ENCODE measurements at places on chromosomes 3 and 15. TPM values are rescaled to one million over a fixed set of nuclear protein-coding genes. Genes with fewer than 3 reads are reported as not detected.

- no peak for DNase-seq
Observed at GRCh38 chr15:86756688-86757087, 677.0 kb downstream of the AGBL1 start.

SEMA3G gene
- total RNA-seq: 0.27 TPM

- DNase-seq: no peak
Observed at GRCh38 chr3:133829310-133829707, 23.7 kb downstream of the SRPRB start.

DNA sequence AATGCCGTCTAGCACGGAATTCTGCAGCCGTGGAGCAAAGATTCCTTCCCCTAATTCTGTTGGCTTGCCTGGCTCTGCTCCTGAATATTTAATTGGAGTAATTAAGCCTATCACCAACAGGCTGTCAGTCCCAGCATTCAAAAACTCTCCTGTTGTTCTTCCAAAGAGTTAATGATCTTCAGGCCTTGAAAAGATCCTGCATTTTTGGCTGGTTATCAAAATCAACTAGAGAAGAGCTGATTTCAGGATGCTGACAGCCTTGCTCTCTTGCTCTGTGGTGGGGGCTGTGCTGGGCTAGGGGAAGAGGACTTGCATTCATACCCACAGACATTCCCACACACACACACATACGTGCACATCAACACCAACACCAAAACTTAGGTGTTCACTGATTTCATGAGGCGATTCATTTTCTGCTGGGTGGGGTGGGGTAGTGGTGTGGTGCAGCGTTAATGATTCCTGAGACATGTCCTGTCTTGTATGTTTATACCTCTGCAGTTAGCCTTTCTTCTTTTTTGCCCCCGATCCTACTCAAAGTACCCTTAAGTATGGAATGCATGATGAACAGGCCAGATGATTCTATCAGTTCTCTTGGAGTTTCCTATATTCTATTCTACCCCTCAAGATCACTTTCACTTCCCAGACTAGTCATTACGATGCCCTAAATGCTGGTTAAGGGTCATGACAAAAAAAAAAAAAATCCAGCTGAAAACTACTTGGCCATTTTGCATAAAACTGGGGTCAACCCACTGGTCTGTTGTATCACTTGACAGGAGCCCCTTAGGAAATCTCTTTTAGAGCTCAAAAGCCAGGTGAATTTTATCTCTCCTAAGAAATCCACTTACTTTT, 42.3 kb downstream of the CPN2 start:
- no peak for DNase-seq

DNA sequence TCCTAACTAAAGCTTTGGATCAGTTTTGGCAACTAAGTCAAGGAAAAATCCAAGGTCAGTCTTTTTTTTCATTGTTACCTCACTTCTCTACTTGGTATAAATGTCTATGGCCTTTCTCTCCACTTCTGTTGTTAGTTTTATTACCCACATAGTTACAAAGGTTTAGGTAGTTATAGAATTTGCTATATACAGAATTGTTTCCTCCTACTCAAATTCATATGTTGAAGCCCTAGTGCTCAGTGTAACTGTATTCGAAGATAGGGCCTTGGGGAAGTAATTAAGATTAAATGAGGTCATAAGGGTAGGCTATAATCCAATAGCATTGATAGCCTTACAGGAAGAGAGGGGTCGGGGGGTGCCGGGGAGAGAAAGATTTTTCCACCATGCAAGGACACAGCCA, 19.7 kb upstream of the STIMATE start:
- DNase-seq: no peak

GRCh38 chr3:103169289-103169688, 734.5 kb downstream of the ZPLD1 start:
- DNase-seq: no peak

FAM107A gene
- total RNA-seq: not detected

GRCh38 chr15:62962101-62962995, 80.2 kb upstream of the TPM1 start:
- DNase-seq: no peak

DNA sequence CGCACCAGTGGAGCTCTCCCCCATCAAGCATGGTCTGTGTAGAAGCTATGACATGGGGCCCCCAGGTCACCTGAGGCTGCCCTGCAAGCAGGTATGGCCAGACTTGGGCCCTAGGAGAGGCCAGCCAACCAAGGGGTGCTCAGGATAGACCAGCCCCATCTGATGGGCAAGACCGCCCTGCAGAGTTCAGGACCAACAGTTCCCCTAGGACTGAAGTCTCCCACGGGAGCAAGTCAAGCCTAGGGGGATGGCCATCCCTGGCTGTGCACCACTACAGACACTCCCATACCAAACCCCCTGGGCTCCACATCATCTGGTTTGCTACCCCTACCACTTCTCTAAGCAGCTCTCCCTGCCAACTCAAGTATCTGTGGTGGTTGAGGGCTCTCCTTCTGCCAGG, 142.2 kb upstream of the MANF start:
- no peak for DNase-seq

DNA sequence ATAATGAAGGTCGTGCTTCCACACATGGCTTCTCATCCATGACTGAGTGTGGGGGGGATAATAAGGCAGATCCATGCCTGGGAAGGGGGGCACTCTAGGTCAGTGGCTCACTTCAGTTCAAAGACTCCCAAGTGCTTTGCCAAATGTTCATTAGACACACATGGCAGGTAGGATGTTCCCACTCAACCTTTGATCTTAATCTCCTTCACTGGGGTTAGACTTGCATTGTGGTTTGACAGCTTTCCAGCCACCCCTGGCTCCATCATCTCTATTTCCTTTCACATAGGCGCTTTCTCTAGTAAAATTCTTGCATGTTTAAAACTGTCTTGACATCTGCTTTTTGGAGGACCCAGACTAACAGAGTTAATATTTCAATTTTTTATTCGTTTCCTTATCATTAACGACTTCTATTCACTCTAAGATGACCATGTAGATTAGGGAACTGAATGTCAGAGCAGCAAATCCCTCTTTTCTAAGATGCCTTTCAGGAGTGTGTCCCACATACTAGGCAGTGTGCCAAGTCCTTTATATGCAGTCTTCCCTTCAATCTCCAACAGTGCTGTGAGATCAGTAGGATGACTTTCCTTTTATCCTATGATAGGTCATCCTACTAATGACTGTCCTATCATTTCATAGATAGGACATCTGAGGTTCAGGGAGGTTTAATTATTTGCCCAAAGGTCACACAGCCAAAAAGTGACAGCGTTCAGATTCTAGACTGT, 57.9 kb downstream of the BTD start:
- no peak for DNase-seq

DNA sequence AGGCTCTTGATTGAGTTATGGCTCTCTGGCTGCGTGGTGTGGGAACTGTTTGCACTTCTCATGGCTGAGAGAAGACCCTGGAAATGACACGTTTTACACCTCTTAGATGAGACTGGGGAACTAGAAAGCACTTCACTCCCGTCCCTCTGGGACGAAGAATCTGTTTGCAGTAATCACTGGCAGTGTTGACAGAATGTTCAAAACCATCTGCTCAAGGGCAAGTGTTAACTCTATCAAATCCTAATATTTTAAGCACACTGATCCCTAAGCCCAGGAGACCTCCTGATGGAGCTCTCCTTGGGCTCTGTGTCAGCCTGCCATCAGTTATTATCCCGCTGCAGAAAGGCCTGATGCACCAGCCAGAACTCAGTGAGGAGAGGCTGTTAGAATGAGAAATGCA, 323.8 kb upstream of the DNAJC19 start:
- no peak for DNase-seq

DNA sequence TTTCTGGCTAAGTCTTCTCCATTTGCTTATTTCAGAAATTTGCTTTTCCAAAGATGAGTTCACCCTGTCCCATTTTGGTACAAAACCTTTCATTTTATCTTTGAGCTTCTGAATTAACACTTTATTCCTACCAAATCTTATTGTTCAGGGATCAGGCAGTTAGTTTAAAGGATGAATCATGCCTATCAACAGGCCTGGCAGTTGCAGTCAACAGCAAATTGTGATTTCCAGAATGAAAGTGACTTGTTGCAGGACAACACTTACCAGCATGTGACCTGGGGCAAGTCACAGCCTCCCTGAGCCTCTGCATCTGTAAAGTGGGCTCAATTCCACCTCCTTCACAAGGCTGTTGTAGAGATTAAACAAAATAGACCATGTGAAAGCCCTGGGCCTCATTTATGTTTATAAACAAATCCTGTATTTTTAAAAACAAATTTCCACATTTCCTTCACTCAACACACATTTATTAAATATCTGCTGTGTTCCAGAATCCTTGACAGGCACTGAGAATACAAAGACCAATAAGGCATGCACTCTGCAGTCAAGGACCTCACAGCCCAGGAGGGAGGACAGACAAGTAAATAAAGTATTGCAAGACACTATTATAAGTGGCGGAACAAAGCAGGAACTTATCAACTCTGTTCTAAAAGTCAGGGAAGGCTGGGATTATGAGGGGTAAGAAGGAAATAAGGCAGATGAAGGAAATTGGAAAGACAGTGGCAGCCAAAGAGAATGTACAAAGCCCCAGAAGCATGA, 359.1 kb upstream of the IL12A start:
- no peak for DNase-seq

DNA sequence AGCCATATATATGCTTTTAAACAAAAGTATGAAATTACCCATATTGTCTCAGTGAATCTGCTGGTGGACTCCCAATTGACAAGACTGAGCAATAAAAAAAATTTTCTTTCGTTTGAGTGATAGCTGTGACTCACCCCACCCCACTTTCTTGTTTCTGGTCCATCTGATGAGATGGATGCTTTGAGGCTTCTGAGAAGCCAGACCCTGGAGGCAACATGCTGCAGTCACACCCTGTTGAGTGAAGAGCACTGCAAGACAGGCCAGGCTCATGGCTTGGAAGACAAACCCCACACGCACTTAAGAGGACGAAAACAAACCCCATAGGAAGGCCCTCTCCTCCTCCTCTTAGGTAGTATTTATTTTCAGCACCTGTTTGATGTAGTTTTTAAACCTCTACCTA, 276.0 kb upstream of the TTC14 start:
- DNase-seq: no peak

- DNase-seq: peak; percentile 49
Observed at GRCh38 chr3:27728195-27729087, 6.3 kb upstream of the EOMES start.

- DNase-seq: no peak
Observed at GRCh38 chr3:81585056-81585455, 176.4 kb downstream of the GBE1 start.

DNA sequence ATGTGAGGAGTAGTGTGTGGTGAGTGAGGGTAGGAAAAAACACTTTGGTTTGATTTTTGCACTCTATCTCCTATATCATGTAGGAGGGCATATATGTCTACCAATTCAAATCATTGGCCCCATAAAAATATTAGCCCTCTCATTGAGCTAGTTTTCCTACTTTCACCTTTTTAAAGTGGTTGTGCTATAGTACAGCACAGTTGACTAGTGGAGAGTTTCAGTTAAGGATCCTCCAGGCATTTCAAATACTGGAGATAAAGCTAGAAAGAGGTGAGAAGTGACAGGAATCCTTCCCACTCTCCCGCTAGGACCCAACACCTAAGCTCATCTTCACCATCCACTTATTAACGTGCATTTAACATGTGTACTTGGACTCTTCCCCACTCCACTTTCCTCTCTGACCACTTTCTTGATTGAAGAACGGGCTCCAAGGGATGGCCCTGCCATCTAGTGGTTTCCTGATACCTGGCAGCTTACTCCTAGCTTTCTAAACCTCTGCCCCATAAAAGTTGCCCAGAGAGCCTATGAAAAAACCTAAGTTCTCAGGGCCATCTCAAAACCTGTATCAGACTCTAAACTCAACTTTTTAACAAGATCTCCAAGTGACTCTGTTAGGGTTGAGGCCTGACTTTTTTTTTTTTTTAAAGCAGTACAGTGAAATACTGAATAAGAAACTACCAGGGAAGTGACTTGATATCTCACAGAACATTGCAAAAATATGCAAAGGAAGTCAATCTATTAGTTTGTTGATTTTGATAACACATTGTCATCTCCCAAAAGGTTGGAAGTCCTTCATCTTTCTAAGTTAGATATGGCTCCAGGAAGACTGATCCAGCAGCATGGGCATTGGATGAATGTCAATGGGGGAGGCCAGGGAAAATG, 17.9 kb downstream of the IL12A start:
- peak; percentile 50 for DNase-seq

TEX55 gene
- not detected for total RNA-seq

MUSTN1 gene
- 5.1 TPM for total RNA-seq

SELENOT gene
- total RNA-seq: 76.7 TPM

DNA sequence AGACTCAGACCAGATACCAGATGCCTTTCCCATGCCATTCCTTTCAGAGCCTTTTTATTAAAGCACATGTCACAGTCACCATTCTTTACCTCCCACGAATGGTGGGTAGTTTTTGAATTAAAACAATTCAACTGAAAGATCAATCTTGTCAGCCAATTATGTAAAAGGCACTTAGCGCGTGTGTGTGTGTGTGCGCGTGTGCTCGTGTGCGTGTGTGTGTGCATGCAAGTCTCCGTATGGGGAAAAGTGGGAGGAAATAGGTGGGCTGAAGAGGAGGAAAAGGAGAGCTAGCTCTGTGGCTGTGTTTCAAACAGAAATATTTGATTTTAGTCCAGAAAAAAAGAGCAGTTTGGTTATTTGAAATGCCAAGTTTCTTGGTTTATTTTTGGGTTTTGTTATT, 177.2 kb downstream of the KCNAB1 start:
- no peak for DNase-seq

AVEN gene
- total RNA-seq: 6.8 TPM

MYRIP gene
- 0.10 TPM for total RNA-seq

DNA sequence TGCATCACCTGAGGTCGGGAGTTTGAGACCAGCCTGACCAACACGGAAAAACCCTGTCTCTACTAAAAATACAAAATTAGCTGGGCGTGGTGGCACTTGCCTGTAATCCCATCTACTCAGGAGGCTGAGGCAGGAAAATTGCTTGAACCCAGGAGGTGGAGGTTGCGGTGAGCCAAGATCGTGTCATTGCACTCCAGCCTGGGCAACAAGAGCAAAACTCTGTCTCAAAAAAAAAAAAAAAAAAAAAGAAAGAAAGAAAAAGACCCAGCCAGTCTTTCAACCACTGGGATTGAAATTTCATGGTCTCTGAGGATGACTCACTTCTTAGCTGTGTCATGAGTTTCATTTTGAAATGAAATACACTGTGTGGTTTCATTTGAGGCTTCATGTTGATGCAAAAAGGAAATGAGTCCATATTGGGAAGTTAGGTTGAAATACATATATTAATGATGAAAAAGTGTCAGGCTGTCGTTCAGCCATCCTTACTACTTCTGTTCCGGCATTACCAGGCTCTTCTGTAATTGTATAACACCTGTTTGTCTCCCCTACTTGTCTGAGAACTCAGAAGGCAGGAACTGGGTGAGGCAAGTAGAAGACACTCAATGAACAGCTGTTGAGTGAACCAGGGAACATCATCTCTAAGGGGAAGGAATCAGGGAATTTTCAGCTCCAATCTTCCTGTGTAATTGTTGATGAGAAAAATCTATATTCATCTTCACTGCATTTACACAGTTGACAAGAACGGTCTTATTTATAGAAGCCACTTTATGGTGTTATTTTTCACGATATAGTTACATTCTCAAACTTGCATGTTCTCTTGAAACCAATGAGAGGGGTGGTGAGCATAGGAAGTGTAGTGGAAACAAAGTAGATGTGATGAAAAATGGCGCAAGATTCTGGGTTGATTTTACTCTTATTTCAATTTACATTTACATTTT, 87.4 kb downstream of the NFKBIZ start:
- DNase-seq: peak; percentile 82

COL6A5 gene
- total RNA-seq: not detected

SLC7A14 gene
- total RNA-seq: not detected

- DNase-seq: no peak
Observed at GRCh38 chr3:109070211-109070610, 47.7 kb downstream of the MORC1 start.

ARPP19 gene
- total RNA-seq: 147 TPM
